Fibroblast of skin of back (primary cell): ENCODE measurements at places on chromosomes 12 and 14.

GRCh38 chr12:46982629-46983392 is 96.6 kb upstream of the PCED1B start:
- DNase-seq: no peak

DNA sequence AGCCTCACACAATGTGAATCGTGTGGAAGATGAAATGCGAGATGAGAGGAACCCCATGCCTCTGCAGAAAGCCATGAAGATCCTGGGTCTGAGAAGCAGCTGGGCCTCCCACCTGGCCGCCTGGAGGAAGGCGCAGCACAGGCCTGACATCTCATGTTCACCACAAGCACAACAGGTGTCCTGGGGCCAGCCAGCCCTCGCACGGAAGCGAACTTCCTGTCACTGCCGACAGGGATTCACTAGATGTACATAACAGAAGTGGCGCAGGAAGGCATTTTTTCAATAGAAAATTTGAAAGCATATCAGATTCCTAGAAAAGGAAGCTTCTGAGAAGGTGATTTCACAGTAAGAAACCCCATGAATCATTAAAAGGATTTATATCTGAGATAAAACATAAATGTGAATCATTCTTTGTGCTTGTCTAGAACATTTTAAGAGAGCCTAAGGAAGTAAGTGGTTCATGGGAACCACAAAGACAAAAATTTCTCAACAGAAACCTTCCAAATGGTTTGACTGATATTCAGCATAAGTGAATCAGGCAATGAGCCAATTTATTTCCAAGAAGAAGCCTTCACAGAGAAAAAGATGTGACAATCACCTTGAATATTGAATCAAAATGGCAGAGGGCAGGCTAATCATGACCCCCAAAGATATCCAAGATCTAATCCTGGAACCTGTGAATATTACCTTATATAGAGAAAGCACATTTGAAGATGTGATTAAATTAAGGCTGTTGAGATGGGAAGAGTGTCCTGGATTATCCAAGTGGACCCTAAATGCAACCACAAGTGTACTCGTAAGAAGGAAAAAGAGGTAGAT is 311.9 kb downstream of the DUSP6 start:
- peak; percentile 33 for DNase-seq

GRCh38 chr14:22998329-22999012 is 11.5 kb downstream of the C14orf93 start:
- DNase-seq: no peak

DNA sequence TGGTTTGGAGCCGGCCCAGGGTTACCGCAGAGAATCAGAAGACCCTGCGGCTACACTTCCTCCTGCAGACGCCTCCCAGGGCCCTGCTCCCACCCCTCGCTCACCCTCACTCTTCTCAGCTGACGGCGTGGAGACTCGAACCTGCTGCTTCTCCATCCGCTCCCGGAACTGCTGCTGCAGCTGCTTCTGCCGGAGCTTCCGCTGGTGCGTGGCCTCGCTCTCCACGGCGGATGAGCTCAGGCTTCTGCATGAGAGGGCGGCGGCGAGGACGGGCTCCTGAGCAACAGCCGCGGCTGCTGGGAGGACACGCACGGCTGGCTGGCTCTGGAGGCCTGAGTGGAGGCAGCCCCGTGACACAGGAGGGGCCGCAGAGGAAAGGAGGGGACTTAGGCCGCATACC is 33.3 kb downstream of the RAD52 start:
- DNase-seq: no peak

DNA sequence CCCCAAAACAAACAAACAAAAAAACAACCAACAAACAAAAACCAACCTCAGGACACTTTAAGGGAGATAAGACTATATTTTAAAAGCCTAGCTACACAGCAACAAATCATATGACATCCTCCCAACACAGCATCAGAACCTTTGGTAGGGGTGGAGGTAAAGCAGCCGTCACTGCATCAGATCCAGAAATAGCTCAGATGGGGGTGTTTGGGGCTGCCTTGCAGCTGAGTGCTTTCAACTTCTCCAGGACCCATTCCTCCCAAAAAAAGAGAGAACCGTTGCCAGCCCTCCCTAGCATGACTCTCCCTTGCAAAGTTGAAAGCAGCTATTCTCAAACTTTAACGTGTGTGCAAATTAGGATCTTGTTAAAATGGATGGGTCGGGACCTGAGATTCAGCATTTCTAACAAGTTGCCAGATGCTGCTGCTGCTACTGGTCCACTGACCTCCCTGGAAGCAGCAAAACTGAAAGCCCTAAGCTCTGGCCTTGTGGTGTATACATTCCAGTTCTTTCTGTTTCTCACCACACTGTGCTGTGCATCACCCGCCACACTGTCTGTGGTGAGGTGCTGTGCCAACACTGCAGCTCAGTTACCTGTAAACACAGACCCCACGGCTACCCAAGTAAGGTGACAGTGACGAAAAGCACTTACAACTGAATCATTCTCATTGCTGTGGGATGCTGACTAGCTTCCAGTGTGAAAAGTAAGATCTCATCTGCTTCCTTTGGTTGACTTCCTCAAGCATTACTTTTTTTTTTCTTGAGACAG is 54.0 kb downstream of the SLC38A1 start:
- no peak for DNase-seq

GRCh38 chr12:41277100-41277945 is 89.2 kb downstream of the PDZRN4 start:
- DNase-seq: peak; percentile 28

GRCh38 chr12:54412348-54412747 is 6.7 kb downstream of the ITGA5 start:
- DNase-seq: no peak

GRCh38 chr14:104657563-104658324 is 31.7 kb upstream of the INF2 start:
- no peak for DNase-seq

DNA sequence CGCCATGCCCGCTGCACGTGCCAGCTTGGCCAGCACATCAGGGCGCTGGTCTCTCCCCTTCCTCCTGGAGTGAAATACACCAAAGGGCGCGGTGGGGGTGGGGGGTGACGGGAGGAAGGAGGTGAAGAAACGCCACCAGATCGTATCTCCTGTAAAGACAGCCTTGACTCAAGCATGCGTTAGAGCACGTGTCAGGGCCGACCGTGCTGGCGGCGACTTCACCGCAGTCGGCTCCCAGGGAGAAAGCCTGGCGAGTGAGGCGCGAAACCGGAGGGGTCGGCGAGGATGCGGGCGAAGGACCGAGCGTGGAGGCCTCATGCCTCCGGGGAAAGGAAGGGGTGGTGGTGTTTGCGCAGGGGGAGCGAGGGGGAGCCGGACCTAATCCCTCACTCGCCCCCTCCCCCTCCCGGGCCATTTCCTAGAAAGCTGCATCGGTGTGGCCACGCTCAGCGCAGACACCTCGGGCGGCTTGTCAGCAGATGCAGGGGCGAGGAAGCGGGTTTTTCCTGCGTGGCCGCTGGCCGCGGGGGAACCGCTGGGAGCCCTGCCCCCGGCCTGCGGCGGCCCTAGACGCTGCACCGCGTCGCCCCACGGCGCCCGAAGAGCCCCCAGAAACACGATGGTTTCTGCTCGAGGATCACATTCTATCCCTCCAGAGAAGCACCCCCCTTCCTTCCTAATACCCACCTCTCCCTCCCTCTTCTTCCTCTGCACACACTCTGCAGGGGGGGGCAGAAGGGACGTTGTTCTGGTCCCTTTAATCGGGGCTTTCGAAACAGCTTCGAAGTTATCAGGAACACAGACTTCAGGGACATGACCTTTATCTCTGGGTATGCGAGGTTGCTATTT is 914 bp upstream of the CCND2 start:
- DNase-seq: no peak

DNA sequence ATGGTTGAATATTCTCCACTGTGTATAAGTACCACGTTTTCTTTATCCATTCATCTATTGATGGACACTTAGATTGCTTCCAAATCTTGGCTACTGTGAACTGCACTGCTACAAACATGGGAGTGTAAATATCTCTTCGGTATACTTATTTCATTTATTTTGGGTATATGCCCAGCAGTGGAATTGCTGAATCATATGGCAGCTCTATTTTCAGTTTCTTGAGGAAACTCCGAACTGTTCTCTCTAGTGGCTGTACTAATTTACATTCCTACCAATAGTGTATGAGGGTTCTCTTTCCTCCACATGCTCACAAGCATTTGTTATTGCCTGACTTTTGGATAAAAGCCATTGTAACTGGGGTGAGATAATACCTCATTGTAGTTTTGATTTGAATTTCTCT is 623.1 kb upstream of the LRFN5 start:
- DNase-seq: peak; percentile 18

DNA sequence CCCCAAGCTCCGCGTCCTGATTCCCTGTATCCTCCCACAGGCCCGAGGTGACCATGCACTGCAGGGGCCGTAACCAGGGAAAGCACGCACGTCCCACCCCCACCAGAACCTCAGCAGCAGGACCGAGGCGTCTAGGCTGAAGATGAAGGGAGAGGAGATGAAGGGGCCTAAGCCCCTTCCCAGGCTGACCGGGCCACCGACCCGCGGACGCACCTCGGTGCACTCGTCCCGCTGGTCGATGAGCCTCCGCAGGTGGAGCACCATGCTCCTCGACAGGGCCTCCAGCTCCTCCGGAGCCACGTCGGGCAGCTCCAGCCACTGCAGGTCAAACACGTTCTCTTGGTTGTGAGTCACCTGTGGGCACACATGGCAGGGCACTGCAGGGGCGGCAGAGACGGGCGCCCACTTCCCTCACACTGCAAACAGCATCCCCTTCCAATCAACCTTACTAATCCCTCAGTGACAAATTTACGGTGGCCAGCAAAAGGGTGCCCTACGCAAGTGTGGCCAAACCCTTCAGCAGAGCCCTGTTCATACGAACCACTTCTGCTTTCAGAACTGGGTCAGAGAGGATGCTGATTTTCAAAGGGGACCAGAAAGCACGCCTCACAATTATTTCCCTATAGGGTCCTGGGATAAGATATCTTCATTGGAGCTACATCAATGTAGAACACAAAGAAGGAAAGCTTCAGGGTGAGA is 77.8 kb downstream of the CCDC88C start:
- no peak for DNase-seq

DNA sequence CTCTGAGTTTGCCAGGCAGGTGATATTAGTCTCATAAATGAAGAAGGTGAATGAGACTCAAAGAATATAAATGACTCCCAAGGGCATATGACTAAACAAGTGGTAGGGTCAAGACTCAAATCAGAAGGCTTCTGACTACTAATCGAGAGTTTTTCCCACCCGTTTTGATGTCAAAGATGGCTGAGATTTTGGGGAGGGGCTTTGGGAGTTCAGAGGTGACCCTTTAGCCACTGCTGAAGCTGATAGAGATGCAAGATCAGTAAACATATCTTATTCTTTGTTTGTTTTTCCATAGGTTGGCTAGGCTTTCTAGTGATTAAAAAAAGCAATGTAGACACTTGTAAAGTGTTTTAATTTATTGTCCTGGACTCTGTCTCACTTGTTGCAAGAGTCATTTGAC is 239.6 kb upstream of the PLEKHG7 start:
- DNase-seq: no peak
